ENCODE measurements at places on chromosomes 16 and 17.

DNA sequence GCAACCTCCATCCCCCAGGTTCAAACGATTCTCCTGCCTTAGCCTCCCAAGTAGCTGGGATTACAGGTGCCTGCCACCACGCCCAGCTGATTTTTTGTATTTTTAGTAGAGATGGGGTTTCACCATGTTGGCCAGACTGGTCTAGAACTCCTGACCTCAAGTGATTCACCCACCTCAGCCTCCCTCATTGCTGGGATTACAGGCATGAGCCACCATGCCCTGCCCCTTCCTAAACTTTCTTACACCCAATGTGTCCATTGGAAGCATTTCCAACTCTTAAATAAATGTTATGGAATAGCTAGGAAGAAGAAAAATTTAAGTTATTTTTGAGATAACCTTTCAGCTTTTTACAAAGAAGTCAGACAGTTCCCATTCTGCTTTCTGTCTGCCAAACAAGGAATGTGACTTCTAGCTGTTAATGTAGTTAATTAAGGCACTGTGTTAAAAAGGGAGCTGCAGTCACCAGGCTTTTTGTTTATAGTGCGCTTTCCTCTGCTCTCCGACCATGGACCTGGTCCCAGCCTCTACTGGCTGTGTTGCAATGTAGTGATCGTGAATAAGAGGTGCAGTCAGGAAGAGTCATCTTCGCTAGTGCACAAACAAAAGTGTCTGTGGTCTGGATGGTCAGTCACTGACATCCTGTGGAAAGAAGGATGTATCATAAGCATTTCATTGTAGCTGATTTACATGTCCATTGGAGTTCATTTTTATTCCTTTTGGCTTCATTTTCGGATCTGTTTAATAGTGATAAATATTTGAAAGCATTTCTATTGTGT lies 39.7 kb downstream of the USP10 start:
- DNase-seq: no peak

DNA sequence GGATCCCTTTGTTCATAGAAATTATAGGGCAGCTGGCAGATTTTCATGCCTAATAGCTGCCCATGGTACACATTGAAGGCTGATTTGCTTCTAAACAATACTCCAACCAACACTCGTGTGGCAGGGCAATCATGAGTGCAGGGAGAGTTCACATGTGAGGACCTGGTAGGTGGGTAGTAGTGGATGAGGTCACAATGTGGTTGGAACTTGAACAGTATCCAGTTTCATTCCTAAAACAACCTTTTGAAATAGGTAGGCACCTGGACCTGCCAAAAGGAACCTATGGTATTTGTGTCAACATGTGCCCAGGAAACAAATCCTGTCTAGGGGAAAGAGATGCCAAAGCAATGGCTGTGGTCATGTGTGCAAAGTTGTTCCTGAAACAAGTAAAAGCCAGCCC lies 32.8 kb downstream of the CCL4 start:
- DNase-seq: no peak

DNA sequence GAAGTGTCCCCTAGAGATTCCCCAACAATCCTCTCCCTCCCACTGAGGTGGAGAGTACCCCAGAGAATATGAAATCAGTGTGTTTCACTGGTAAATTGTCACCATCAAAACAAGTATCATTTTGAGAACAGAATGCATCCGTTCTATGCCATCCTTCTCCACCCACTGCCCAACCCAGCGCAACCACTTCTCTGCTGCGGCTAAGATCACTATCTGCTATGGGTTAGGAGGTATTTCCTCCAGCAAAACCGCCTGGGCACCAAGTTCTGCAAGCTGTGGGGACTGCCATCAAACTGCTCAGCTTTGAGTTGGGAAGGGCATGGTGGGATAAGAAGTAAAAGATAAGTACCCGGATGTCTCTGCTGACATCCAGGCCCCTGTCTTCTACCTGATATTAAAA lies 24.4 kb downstream of the CNTNAP1 start:
- DNase-seq: no peak

- DNase-seq: no peak
These were observed 7.8 kb downstream of the SUPT4H1 start for GRCh38 chr17:58344047-58344790.

GRCh38 chr16:58056580-58056979 lies 31.0 kb downstream of the MMP15 start:
- no peak for DNase-seq

DNA sequence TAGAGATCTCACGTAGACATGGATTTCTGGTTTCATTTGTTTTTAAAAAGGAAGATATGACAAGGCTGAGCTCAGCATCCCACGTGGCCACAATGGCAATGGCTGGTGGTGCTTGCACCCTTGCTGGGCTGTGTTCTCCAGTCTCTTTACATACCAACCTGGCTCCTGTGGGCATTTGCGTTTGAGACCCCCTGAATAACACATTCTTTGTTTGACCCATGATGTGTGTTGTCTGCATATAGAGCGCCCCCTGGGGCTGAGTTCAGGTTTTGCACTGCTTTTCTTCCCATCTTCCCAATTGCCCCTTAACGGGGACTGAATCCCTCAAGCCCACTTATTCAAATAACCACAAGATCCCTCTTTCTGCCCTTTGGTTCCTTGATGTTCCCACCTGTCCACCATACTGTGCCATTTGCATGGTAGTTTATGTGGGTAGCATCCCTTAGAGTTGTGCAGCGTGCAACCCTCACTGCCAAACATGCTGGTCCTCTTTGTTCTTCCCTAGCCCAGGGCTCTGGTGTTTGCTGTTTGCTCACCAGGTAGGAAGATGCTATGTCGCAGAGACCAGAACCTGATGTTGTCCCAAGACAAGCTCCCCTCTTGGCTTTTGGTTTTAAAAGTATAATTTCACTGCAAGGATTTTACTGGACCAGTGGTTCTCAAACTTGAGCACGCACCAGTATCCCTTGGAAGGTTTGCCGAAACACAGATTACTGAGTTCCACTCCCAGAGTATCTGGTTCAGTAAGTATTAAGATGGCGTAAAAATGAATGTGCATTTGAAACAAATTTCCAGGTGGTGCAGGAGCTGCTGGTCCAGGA lies 38.5 kb upstream of the NKD1 start:
- DNase-seq: no peak

DNA sequence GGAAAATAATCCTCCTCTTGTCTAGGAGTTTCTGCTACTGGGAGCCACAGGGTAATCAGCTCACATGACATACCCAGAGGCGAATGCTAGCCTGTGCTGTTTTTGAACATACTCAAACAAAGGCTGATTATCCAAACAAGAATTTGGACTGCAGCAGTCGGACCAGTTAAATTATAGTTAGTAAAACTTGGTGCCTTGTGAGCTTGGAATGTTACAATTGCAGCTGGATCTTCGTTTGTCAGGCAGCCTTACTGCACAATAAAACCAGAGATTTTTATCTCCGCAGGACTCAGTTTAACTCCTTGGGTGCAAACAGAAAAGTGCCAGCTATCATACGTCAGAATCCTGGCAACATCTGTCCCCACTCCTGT lies 163.8 kb upstream of the TBX2 start:
- DNase-seq: no peak

DNA sequence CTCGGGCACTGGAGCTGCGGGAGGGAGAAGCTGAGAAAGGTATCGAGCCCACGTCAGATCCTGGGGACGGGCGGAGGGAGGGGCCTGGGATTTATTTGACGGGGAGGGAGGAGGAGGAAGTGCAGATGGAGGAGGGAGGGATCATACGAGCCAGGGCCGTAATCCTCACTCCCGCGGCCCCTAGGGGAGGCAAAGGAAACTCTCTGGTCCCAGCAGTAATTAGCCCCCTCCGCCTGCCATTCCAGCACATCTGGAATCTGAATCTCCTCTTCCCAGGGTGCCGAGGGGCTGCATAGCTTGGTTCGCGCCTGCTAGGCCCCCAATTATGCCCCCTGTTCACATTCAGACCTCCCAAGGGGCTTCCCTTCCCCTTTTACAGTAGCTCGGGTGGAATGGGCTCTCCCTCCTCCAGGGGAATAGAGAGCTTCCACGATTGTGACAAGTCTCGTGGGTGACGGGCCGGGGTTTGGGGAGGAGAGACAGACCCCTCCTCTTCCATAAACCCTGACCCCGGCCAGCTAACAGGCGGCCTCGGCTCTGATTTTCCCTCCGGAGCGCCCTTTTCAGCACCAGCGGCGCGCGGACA lies at the start of gene SEZ6L2:
Gene SEZ6L2 (minus strand): TSS at position 35 of the 586 bp plus-strand sequence. CDS start 531 bp downstream, outside the sequence.
- peak; percentile 71 for DNase-seq

- DNase-seq: no peak
These were observed 214.1 kb downstream of the SEC14L1 start for GRCh38 chr17:77354670-77355455.

DNA sequence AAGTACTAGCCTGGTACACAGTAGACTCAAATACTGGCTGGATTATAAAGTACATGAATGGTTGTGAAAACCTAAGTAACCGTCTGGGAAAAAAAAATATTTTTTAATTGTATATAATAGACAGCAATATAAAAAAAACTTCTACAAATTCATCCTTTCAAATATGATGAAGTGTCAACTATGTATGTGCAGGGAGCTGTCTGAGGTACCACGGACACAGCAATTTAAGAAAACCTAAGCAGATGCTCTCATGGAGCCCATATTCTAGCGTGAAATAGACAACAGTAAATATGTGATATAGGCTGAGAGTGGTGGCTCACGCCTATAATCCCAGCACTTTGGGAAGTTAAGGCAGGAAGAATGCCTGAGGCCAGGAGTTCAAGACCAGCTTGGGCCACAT lies 104.6 kb downstream of the TTC19 start:
- DNase-seq: no peak

DNA sequence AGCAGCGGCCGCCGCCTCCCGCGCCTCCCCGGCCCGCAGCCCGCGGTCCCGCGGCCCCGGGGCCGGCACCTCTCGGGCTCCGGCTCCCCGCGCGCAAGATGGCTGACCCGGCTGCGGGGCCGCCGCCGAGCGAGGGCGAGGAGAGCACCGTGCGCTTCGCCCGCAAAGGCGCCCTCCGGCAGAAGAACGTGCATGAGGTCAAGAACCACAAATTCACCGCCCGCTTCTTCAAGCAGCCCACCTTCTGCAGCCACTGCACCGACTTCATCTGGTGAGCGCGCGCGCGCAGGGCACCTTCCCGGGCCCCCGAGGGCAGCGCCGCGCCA lies 258 bp downstream of the PRKCB start:
- no peak for DNase-seq

- DNase-seq: no peak
These were observed 127.2 kb downstream of the CDH8 start for GRCh38 chr16:61909074-61909473.

DNA sequence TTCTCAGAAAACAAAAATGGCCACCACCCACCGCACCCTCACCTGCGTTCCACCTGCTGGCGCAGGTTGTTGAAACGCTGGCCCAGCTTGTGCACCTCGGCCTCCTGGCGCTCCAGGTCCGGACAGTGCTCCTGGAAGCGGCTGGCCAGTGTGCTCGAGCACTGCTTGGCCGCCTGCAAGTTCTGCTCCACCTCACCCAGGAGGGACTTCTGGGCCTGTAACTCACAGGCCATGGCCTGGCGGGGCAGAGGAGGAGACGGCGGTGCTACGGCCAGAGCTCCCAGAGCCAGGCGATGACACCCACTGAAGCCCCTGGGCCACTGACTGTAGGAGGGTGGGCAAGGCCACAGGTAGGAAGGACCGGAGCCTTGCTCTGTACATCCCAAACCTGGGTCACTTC lies 43.4 kb downstream of the UBN1 start:
- no peak for DNase-seq

DNA sequence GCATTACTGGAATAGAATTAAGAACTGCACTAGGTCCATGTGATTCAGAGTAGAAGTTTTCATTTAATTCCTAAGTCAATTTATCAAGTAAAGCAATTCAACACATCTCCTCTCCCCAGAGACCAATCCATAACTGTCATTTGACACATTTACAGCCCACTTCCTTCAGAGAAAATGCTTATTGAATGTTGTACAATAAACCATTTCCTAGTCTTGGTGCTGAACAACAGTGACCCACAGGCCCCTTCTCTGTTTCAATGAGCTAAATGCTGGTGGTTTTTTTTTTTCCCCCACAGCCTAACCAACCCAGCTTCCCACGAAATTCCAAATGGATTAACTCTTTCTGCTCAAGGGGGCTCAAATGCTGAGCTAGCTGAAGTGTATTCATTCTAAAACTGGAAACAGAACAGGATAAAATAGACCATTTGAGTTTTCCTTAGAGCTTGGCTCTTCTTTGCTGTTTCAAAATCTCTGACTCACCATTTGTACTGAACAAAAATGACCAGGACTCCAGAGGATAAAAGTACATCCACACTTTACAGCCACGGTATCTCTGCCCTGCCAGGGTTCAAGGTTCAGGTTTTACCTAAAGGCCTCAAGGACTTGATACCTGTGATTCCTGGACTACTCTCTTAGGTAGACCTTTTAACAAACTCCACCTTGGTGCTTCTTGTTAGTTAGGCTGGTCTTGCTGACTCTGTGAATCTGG lies 62.3 kb downstream of the TMEM100 start:
- DNase-seq: peak; percentile 73

- no peak for DNase-seq
These were observed 238.0 kb upstream of the AXIN2 start for GRCh38 chr17:65799454-65799853.

DNA sequence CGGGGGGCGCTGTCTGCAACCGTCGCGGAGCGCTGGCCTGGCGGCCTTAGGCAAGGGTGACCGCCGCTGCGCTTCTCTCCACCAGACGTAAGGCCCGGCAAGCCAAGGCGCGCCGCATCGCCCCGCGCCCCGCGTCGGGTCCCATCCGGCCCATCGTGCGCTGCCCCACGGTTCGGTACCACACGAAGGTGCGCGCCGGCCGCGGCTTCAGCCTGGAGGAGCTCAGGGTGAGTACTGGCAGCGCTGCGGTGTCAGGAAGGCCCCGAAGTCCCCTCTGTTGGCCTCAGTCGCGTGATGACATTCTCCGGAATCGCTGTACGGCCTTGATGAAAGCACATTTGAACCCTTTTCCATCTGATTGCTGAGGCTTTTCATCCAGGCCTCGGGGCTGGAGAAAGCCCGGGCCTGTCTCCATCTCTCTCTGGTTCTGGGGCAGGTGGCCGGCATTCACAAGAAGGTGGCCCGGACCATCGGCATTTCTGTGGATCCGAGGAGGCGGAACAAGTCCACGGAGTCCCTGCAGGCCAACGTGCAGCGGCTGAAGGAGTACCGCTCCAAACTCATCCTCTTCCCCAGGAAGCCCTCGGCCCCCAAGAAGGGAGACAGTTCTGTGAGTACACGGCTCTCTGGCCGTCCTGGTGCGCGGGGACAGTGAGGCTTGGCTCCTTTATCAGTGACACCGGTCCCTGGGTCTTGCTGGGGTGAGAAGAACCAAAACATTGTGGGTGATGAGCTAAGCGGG lies 831 bp downstream of the RPL13 start:
- no peak for DNase-seq

DNA sequence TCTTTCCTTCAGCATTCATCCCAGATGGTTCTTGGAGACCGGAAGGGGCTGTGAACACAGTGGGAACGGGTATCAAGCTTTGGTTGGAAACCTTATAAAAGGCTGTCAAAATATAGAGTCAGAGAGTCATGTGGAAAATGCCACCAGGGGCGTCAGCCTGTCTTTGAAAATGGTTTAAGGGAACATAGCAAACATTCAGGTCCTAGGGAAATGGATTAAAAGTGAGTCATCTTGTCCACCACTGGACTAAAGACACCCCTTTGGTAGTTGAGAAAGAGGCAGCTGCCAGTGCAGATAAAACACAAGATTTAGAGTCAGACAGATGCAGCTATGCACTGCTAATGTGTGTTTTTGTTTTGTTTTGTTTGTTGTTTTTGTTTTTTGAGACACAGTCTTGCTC lies 47.8 kb upstream of the BCO1 start:
- no peak for DNase-seq

- DNase-seq: no peak
These were observed 11.4 kb downstream of the TAX1BP3 start for GRCh38 chr17:3656755-3657587.

- DNase-seq: no peak
These were observed 327.9 kb downstream of the SLC39A11 start for GRCh38 chr17:72764632-72765041.

GRCh38 chr16:51359141-51359955 lies 208.3 kb upstream of the SALL1 start:
- no peak for DNase-seq
